ENCODE measurements at places on chromosomes 6 and 20.

- H3K4me1 ChIP-seq: no peaks in the 10 kb centered on the region
- H3K27ac ChIP-seq: no peak overlapping the region
- no peak for DNase-seq
- H3K4me3 ChIP-seq: no peak overlapping the region
- H3K36me3 ChIP-seq: no peaks in the 10 kb centered on the region
These were observed 662.6 kb downstream of the BCKDHB start for GRCh38 chr6:80769106-80769505.

DNA sequence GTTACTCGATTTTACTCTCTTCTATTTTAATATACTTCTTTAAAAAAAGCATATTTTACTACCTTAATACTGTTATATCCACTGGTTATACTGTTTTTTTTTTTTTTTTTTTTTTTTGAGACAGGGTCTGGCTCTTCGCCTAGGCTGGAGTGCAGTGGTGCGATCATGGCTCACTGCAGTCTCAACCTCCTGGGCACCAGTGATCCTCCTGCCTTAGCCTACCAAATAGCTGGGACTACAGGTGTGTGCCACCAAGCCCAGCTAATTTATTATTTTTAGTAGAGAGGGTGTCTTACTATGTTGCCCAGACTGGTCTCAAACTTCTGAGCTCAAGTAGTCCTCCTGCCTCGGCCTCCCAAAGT, 170.7 kb downstream of the DOK5 start:
- H3K4me3 ChIP-seq: no peak overlapping the region
- no peaks in the 10 kb centered on the region for H3K27me3 ChIP-seq
- H3K27ac ChIP-seq: no peak overlapping the region
- peaks cover 12% of the 10 kb centered on the region for H3K4me1 ChIP-seq
- DNase-seq: no peak

DNA sequence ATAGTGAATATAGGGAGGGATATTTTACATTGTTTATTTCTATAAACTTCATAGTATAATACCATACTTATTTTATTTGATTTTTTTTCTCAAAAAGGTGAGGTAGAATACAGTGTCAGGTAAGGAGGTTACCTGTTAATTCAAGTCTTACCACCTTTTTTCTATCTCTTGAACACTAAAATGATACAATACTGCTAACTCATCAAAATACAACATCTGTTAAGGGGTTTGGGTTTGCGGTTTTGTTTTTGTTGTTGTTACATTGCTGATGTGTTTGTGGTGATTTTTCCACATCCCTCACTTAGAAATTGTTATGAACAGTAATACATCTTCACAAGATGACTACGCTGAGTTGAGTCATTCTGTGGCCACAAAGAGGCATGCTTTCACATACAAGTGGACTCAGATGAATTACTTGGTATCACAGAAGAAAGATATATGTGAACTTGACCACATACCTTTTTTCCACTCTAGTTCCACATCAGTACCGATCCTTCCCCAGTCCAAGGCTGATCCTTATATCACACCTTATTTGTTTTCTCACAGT, 139.4 kb upstream of the ID4 start:
- H3K4me3 ChIP-seq: no peak overlapping the region
- no peaks in the 10 kb centered on the region for H3K27me3 ChIP-seq
- no peaks in the 10 kb centered on the region for H3K36me3 ChIP-seq
- no peak overlapping the region for H3K27ac ChIP-seq
- no peaks in the 10 kb centered on the region for H3K4me1 ChIP-seq

- no peaks in the 10 kb centered on the region for H3K36me3 ChIP-seq
- no peak overlapping the region for H3K4me3 ChIP-seq
- no peak overlapping the region for H3K27ac ChIP-seq
- H3K27me3 ChIP-seq: no peaks in the 10 kb centered on the region
- H3K4me1 ChIP-seq: no peaks in the 10 kb centered on the region
These were observed 301.2 kb downstream of the TBC1D32 start for GRCh38 chr6:121033091-121033490.

DNA sequence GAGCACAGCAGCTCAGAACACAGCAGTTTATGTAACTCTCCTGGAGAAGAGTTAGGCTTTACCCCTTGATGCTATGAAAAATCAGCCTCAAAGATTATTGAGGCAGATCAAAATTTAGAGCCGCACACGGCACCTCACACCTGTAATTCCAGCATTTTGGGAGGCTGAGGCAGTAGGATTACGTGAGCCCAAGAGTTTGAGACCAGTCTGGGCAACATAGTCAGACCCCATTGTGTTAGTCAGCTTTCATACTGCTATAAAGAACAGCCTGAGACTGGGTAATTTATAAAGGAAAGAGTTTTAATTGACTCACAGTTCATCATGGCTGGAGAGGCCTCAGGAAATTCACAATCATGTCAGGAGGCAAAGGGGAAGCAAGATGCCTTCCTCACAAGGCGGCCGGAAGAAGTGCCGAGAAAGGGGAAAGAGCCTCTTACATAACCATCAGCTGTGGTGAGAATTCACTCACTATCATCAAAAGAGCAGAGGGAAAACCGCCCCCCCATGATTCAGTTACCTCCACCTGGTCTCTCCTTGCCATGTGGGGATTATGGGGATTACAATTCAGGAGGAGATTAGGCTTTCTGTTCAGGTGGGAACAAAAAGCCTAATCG, 87.7 kb downstream of the SGK1 start:
- DNase-seq: peak; percentile 9
- H3K36me3 ChIP-seq: no peaks in the 10 kb centered on the region
- no peak overlapping the region for H3K4me3 ChIP-seq
- H3K27me3 ChIP-seq: no peaks in the 10 kb centered on the region
- no peak overlapping the region for H3K27ac ChIP-seq
- H3K4me1 ChIP-seq: no peaks in the 10 kb centered on the region

- peak; percentile 62 for DNase-seq
- H3K4me1 ChIP-seq: no peaks in the 10 kb centered on the region
- no peak overlapping the region for H3K27ac ChIP-seq
These were observed 158.2 kb upstream of the PRND start for GRCh38 chr20:4563534-4563933.

GRCh38 chr20:49851991-49852390, 39.4 kb downstream of the SLC9A8 start:
- H3K4me1 ChIP-seq: peaks cover 13% of the 10 kb centered on the region
- H3K36me3 ChIP-seq: peaks cover 2% of the 10 kb centered on the region
- H3K27ac ChIP-seq: no peak overlapping the region
- no peaks in the 10 kb centered on the region for H3K27me3 ChIP-seq

DNA sequence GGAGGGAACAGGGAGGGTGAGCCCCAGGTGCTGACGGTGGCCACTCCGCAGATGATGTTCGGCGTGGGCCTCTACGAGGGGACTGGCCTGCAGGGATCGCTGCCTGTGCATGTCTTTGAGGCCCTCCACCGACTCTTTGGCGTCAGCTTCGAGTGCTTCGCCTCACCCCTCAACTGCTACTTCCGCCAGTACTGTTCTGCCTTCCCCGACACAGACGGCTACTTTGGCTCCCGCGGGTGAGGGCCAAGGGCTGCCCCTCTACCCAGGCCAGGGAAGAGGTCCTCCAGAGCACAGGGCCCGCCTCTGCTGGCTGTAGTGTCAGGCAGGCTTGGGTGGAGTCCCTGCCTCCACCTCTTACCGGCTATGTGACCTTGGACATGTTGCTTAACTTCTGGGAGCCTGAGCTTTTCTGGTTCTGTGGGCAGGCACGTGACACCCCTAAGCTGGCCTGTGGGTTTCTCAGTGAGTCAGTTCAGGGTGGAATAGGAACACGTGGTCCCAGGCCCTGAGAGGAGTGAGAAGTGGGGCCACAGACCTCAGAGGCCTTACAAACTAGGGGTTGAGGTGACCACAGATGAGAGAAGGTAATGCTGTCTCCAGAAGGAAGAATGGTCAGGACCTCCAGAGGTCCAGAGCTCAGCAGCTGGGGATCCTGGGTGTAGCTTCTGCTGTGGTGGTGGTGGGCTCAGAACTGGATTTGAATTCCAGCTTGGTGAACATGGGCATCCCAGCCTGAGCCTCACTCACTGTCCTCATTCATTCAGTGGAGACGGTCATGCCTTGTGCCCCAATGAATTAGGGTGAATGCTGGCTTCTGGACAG, 11.9 kb downstream of the PCIF1 start:
- H3K36me3 ChIP-seq: peaks cover 79% of the 10 kb centered on the region
- no peak overlapping the region for H3K27ac ChIP-seq
- H3K4me1 ChIP-seq: no peaks in the 10 kb centered on the region
- no peak overlapping the region for H3K4me3 ChIP-seq
- H3K27me3 ChIP-seq: no peaks in the 10 kb centered on the region

GRCh38 chr6:45423111-45423823, 45.5 kb upstream of the SUPT3H start:
- DNase-seq: no peak
- peaks cover 25% of the 10 kb centered on the region for H3K27me3 ChIP-seq
- H3K36me3 ChIP-seq: no peaks in the 10 kb centered on the region
- H3K4me1 ChIP-seq: peaks cover 11% of the 10 kb centered on the region

GRCh38 chr6:154528310-154528915, 17.9 kb upstream of the CNKSR3 start:
- no peaks in the 10 kb centered on the region for H3K4me1 ChIP-seq
- no peaks in the 10 kb centered on the region for H3K36me3 ChIP-seq
- no peak for DNase-seq
- no peak overlapping the region for H3K27ac ChIP-seq
- H3K4me3 ChIP-seq: no peak overlapping the region

DNA sequence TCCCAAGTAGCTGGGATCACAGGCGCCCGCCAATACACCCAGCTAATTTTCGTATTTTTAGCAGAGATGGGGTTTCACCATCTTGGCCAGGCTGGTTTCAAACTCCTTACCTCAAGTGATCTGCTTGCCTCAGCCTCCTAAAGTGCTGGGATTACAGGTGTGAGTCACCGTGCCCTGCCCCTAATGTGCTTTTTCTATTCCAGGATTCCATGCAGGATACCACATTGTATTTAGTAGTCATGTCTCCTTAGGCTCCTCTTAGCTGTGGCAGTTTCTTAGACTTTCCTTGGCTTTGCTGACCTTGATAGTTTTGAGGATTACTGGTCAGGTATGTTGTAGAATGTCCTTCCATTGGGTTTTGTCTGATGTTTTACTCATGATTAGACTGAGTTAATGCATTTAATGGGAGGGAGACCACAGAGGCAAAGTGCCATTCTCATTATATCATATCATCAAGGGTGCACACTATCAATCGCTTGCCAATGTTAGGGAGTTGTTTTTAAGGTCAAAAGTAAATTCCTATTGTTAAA, 39.6 kb upstream of the TNFAIP3 start:
- H3K4me1 ChIP-seq: no peaks in the 10 kb centered on the region
- DNase-seq: peak; percentile 64
- no peak overlapping the region for H3K4me3 ChIP-seq

DNA sequence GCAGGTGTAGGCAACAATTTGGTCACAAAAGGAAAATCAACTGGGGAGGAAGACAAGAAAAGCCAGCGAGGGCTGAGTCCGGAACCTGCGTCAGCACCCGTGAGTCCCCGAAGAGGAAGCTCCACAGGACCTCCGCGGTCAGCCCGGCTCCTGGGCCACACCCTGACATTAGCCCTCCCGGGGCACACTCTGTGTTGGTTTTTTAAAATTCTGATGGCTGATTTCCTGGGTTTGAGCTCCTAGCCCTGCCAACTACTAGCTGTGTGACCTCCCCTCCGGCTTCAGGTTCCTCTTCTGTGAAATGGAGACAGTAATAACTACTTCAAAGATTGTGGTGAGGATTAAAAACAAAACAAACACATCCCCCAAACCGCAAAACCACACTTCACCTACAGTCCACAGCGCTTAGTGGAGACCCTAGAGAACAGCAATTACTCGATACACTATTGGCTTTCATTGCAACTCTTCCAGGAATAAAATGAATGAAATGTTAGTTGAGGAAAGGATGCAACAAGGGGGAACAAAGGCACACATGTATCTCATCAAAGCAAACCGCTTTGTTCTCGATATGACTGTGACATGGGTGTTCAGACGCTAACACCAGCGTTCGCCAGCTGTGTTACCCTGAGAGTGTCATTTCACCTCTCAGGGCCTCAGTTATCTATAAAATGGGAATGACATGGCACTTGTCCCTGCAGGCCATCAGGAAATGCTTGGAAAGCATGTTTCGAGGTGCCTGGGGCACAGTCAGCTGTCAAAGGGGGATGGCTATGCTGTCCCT, 985 bp downstream of the ZBP1 start:
- H3K36me3 ChIP-seq: no peaks in the 10 kb centered on the region
- no peak overlapping the region for H3K4me3 ChIP-seq
- H3K27ac ChIP-seq: no peak overlapping the region
- peaks cover 2% of the 10 kb centered on the region for H3K4me1 ChIP-seq
- no peaks in the 10 kb centered on the region for H3K27me3 ChIP-seq
- DNase-seq: no peak

DNA sequence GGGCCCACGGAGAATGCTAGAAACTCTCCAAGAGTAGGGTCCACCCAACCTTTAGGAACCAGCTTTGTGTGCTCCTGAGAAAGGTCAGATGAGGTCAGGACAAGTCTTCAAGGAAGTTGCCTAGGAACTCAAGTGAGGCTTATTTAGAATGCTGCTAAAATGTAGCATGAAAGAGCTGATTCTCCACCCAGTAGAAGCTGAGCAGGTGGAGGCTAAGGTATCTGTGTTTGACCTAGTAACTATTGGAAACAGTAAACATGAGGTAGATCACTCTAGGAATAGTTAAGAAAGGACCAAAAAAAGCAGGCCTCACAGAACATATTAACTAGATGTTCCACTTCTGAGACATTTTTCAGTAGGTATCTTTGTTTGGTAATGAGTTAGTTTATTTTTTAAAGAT, 13.9 kb downstream of the CEP43 start:
- DNase-seq: peak; percentile 69
- no peaks in the 10 kb centered on the region for H3K27me3 ChIP-seq
- no peak overlapping the region for H3K27ac ChIP-seq

- H3K27ac ChIP-seq: no peak overlapping the region
- no peaks in the 10 kb centered on the region for H3K36me3 ChIP-seq
- no peak for DNase-seq
- H3K4me3 ChIP-seq: no peak overlapping the region
- no peaks in the 10 kb centered on the region for H3K27me3 ChIP-seq
These were observed 336.4 kb upstream of the BTBD3 start for GRCh38 chr20:11581271-11581670.

GRCh38 chr6:114534813-114535212, 192.0 kb upstream of the HS3ST5 start:
- no peak overlapping the region for H3K27ac ChIP-seq
- H3K27me3 ChIP-seq: no peaks in the 10 kb centered on the region
- no peak for DNase-seq

DNA sequence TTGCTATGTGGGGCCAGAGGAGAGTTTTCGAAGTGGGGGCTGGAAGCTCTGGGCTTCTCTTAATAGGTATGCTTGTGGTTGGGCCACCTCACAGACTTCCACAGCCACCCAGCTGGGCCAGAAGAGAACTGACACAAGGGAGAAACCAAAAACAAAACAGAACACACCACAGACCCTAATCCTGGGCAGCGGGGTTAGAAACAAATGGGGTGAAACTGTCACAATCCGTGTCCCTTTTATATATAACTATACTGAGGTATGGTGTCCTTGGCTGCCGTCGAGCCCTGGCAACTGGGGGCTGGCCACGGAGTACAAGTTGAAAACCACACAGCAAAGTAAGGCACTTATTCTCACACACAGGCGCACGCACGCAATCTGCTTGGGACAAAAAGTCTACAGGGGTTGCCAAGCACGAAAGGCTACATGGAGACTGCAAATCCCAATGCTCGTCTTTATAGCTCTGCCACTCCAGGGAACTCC, 78.3 kb downstream of the TRAM2 start:
- no peaks in the 10 kb centered on the region for H3K27me3 ChIP-seq
- peaks cover 21% of the 10 kb centered on the region for H3K4me1 ChIP-seq
- peaks cover 14% of the 10 kb centered on the region for H3K36me3 ChIP-seq
